ENCODE measurements at places on chromosomes 13 and 19.
A peak's percentile ranks its signal among the peaks of the same experiment; 100 is the strongest.

- DNase-seq: no peak
Measured at GRCh38 chr13:50780201-50781015, 63.1 kb downstream of the DLEU7 start.

GRCh38 chr13:26762745-26763345, 2.3 kb upstream of the GPR12 start:
- DNase-seq: no peak

DNA sequence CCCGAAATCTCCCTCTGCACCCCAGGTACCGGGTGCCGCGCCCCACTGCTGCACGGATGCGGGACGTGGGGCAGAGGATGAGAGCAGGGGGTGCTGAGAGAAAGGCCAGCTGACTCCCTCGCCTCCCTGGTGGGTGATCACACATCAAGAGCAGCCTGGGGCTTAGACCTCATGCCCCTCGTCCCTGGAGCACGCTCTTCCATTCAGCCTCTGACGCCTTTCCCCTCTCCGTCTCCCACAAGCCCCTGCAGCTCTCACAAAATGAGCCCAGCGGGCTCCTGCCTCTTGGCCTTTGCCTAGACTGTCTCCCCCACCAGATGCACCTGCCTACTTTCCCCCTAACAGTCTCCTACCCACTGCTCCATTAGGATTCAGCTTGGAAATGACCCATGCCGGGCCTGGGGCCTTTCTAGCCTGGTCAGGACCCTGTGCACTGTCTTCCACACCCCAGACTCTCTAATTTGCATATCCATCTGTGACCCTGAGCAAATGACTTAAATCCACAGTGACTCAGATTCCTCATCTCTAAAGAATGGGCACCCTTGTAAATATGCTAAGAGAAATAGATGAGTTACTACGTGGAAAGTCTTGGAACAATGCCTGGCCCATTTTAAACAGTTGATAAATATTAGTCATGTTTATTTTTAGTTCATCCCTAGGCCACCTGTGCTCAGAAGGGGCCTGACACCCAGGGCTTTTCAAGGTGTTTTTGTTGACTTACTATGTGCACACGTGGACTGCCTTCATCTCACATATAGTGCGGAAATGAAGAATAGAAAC, 582 bp upstream of the PTPRH start:
- no peak for DNase-seq

- no peak for DNase-seq
Measured at GRCh38 chr13:78085434-78086225, 167.0 kb upstream of the EDNRB start.

DNA sequence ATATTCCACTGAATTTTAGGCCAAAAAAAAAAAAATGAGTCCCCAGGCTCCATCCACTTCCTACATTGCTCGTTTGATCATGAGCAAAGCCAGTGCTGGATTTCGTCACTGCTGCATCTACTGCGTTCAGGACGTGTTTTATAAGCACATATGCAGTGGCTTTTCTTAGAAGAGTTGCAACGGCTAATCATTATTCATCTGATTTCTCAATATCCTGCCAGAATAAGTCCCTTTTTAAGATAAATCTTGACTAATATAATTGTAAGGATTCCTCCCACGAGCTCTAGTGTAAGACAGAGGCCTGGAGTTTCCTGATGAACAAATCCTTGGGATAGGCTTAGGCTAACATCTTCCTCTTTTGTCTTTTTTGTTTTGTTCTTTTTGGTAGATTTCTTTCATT, 19.5 kb downstream of the FAM124A start:
- DNase-seq: no peak

DNA sequence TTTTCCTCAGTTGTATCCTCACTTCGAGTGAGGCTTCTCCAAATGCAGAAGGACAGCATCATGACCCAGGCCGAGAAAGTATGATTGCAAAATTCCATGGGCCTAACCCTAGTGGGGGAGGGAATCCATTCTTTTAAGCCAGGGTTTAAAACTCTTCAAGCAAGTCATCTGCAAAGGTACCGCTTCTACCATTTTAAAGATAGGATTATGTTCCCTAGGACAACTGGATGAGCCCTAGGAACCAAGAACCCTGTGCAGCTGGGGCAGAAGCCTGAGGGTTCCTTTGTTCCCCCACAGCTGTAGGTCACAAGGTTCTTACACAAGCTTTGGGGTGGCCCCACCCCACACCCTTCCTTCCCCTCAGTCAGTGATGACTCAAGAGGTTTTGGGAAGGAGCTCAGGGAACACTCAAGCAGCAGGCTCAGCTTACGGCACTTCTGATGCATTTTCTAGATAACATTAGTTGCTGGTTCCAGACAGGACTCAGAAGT, 13.5 kb downstream of the ARL11 start:
- DNase-seq: no peak

- DNase-seq: no peak
Measured at GRCh38 chr19:14629557-14629956, 45.1 kb downstream of the ADGRE3 start.

DNA sequence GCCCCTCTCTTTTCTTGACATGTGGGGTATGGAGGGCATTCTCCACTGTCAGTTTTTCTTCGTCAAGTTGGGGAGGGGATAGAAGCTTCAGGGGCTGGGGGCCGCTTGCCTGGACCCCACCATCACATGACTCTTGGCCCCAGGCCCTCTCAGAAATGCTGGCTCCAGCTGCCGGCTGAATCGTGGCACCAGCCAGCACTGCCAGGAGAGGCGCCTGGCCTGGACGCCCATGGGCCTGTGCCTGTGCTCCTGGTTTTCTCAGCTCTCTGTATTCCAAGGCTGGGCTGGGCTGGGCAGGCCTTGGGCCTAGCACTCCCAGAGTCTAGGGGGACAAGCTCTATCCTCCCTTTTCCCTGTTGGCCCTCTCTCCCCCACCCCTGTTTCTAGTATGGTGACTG, 38.6 kb downstream of the LYL1 start:
- DNase-seq: no peak

DNA sequence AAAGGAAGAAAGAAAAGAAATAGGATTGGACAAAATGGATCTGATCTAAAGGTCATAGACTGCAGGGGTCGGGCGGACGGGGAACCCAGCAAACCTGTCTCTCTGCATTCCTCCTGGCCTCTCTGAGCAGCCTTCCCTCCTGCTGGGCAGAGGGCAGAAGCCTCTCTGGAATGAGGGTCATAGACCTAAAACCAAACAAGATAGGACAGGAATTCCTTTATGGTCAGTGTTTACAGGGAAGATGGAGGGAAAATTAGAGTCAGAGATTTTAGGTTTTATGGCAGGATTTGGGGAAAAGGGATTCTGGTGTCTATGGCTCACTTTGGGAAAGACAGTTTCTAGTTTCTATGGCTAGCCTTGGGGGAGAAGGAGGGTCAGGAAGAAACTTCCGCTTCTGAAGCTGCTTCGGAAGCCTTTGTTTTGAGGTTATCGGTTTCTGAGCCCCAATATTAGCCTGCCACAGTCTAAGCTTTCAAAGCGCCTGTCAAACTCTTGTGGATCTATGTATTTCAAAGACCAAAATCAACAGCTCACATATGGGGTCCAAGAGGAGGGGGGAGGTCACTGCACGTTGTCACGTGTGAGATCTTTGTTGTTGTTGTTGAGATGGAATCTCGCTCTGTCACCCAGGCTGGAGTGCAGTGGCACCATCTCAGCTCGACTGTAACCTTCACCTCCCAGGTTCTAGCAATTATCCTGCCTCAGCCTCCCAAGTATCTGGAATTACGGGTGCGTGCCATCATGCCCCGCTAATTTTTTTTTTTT, 18.9 kb upstream of the DPRX start:
- peak; percentile 75 for DNase-seq
